ENCODE measurements at places on chromosomes 7 and 10. TPM values are rescaled to one million over a fixed set of nuclear protein-coding genes. Genes with fewer than 3 reads are reported as not detected.

The WEE2 gene
- not detected for polyA plus RNA-seq

The ZNF488 gene
- polyA plus RNA-seq, result not detected

The GPR15LG gene
- polyA plus RNA-seq, result not detected

The C10orf67 gene
- polyA plus RNA-seq, result not detected

GRCh38 chr7:44759246-44759645 lies 10.6 kb downstream of the ZMIZ2 start:
- H3K27ac ChIP-seq, result no peak overlapping the region
- no peaks in the 10 kb centered on the region for H3K27me3 ChIP-seq
- H3K36me3 ChIP-seq, result peaks cover 74% of the 10 kb centered on the region
- H3K4me3 ChIP-seq, result no peak overlapping the region
- no peak for DNase-seq
- H3K4me1 ChIP-seq, result no peaks in the 10 kb centered on the region

DNA sequence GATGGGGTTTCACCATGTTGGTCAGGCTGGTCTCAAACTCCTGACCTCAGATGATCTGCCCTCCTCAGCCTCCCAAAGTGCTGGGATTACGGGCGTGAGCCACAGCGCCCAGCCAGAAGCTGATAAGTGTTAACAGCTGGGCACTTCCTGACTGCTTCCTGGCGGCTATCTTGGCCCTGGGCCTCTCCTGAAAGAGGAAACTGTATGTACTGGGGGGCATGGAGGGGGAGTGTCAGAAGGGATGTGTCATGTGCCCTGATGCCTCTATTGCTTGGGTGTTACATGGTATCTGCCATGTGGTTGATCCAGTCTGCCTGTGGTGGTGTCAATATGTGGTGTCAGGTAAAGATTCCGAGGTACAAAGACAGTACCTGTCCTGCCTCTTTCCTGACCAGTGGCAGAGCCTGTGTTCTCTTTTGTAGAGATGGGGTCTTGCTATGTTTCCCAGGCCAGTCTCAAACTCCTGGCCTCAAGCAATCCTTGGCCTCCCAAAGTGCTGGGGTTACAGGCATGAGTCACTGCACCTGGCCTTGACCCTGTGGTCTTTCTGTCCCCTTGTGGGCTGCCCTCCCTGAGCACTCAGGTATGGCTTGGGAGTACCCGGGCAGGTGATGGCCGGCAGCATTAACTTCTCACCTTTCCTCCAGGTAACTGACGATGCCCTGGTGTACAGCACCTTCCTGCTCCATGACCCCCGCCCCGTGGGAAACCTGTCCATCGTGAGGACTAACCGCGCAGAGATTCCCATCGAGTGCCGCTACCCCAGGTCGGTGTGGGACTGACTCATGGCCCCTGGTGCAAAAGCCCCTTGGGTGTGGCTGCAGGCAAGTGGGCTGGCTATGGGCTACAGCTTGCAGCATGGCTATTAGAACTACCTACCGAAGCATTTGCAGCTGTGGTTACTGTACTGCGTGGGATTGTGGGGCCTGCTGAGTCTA lies 4.4 kb downstream of the ZP3 start:
- H3K27ac ChIP-seq, result no peak overlapping the region
- peaks cover 10% of the 10 kb centered on the region for H3K4me1 ChIP-seq
- no peaks in the 10 kb centered on the region for H3K27me3 ChIP-seq
- no peak overlapping the region for H3K4me3 ChIP-seq

DNA sequence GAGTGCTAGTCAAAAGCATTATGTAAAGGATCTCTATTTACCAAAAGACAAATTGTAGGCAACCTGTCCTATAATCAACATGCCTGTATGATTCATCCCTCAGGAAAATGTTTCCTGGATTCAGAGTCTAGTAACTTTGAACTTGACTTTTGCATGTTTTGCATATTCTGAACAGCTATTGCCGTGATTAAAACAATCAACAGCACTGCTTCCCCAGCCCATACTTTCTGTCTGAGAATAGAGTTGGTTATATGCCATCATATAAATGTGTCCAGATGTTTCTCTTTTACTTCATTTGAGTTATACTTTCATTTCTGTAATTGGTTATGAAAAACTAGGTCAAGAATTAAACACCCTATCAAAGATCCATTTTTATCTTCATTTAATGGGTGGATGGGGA lies 83.5 kb downstream of the ZMYND11 start:
- H3K36me3 ChIP-seq, result no peaks in the 10 kb centered on the region
- no peaks in the 10 kb centered on the region for H3K4me1 ChIP-seq
- no peak for DNase-seq
- no peaks in the 10 kb centered on the region for H3K27me3 ChIP-seq

DNA sequence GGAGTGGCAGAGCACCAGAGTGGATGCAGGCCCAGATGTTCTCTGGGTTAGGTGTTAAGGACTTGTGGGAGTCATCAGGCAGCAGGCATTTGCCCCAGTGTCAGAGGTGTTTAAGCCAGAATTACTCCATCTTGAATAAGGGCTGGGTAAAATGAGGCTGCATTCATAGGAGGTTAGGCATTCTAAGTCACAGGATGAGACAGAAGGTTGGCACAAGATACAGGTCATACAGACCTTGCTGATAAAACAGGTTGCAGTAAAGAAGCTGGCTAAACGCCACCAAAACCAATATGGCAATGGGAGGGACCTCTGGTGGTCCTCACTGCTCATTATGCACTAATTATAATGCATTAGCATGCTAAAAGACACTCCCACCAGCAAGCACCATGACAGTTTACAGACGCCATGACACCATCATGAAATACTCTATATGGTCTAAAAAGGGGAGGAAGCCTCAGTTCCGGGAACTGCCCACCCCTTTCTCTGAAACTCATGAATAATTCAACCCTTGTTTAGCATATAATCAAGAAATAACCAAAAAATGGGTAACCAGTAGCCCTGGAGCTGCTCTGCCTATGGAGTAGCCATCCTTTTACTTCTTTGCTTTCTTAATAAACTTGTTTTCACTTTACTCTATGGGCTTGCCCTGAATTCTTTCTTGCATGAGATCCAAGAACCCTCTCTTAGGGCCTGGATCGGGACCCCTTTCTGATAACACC lies 882 bp upstream of the LRRC61 start:
- H3K4me3 ChIP-seq, result peak overlapping the region; percentile 90
- H3K36me3 ChIP-seq, result peaks cover 3% of the 10 kb centered on the region
- peaks cover 37% of the 10 kb centered on the region for H3K4me1 ChIP-seq
- DNase-seq, result no peak

DNA sequence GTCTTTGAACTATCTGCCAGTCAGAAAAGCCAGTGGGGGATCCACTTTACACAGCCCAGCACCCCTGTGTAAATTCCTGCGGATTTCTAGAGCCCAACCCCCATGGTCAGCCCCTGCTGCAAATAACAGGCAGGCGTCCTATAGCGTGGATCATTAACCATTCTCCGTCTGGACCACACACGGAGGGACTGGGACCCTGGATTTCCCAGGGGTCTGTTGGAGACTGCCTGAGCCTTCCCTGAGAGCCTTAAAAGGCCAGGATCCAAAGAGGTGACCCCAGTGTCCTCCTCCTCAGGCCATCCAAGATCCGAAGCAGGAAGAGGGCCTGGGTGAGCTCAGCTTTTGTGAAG lies 11.2 kb upstream of the GRID1 start:
- peaks cover 3% of the 10 kb centered on the region for H3K4me1 ChIP-seq
- H3K4me3 ChIP-seq, result no peak overlapping the region
- no peak overlapping the region for H3K27ac ChIP-seq
- H3K36me3 ChIP-seq, result no peaks in the 10 kb centered on the region
- no peak for DNase-seq
- H3K27me3 ChIP-seq, result no peaks in the 10 kb centered on the region

- H3K4me3 ChIP-seq, result peak overlapping the region; percentile 31
- no peaks in the 10 kb centered on the region for H3K27me3 ChIP-seq
- H3K4me1 ChIP-seq, result peaks cover 28% of the 10 kb centered on the region
- no peaks in the 10 kb centered on the region for H3K36me3 ChIP-seq
- H3K27ac ChIP-seq, result peak overlapping the region; percentile 98
- DNase-seq, result peak; percentile 93
These were observed 152.7 kb downstream of the ANK3 start for GRCh38 chr10:60236869-60237524.

The CUTC gene
- polyA plus RNA-seq, result 41.9 TPM

- H3K27ac ChIP-seq, result no peak overlapping the region
- H3K36me3 ChIP-seq, result no peaks in the 10 kb centered on the region
- no peaks in the 10 kb centered on the region for H3K27me3 ChIP-seq
- DNase-seq, result no peak
- no peak overlapping the region for H3K4me3 ChIP-seq
These were observed 672.7 kb upstream of the FOXK1 start for GRCh38 chr7:4009211-4010060.

DNA sequence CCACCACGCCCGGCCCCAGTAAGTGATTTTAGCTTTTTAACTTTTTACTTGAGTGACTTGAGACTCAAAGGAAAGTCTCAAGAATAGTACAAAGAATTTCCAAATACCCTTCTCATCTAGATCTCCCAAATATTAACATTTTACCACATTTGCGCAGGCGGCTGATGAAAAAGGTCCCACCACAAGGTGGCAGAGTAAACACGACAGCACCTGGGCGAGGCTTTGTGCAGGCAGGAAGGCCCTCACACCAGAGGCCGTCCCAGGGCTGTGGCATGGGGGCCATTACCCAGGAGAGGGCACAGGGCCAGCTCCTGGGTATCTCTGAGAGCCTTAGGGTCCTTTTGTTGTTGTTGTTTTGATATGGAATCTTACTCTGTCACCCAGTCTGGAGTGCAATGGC lies 50.0 kb upstream of the WIPI2 start:
- DNase-seq, result peak; percentile 6
- H3K4me3 ChIP-seq, result no peak overlapping the region
- H3K27me3 ChIP-seq, result no peaks in the 10 kb centered on the region
- H3K36me3 ChIP-seq, result no peaks in the 10 kb centered on the region
- peaks cover 7% of the 10 kb centered on the region for H3K4me1 ChIP-seq
- no peak overlapping the region for H3K27ac ChIP-seq

The KNDC1 gene
- polyA plus RNA-seq, result not detected

The CALML3 gene
- not detected for polyA plus RNA-seq

- no peak overlapping the region for H3K27ac ChIP-seq
- DNase-seq, result no peak
- no peak overlapping the region for H3K4me3 ChIP-seq
- H3K27me3 ChIP-seq, result no peaks in the 10 kb centered on the region
- H3K4me1 ChIP-seq, result no peaks in the 10 kb centered on the region
These were observed 35.0 kb downstream of the PRR15 start for GRCh38 chr7:29598613-29599012.

- no peak overlapping the region for H3K27ac ChIP-seq
- no peaks in the 10 kb centered on the region for H3K27me3 ChIP-seq
- H3K4me3 ChIP-seq, result no peak overlapping the region
- H3K4me1 ChIP-seq, result no peaks in the 10 kb centered on the region
- H3K36me3 ChIP-seq, result no peaks in the 10 kb centered on the region
These were observed 16.7 kb upstream of the ABCC2 start for GRCh38 chr10:99765672-99766301.

DNA sequence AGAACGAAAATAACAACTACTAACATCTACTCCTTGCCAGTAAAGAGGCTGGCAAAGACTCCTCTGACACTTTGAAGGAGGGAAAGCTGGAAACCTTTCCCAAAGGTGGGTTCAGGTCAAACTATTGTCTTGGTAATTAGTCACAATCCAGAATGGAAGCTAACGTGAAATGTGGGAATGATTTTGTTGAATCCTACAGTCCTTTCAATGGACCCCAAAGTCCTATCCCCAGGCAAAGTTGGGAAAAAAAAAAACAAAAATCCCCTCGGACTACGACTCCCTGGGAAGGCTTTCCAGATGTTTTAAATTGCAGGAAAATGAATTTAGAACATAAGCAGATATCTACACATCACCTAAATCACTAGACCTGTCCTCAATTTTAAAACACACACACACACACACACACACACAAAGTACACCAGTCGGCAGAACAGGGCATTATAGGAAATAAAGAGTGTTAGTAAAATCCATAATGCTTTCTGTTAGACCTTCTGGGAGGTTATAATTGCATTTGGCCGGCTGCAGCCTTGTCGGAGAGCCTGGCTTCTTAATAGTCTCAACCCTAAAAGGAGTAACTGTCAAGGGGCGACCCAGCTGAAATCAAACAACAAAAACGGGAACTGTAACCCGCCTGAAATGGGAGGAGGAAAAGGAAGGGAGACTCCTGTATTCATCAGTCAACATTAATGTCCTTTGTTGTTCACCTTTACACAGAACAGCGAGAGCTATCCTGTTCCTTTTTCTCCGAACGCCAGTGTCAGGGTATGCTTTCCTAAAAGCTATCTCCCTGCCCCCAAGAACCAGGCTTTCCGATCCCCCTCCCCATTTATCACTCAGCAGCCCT lies 1.5 kb downstream of the DOCK4 start:
- H3K4me3 ChIP-seq, result peak overlapping the region; percentile 98
- no peaks in the 10 kb centered on the region for H3K36me3 ChIP-seq
- H3K4me1 ChIP-seq, result peaks cover 23% of the 10 kb centered on the region
- DNase-seq, result peak; percentile 55
- H3K27ac ChIP-seq, result peak overlapping the region; percentile 69

DNA sequence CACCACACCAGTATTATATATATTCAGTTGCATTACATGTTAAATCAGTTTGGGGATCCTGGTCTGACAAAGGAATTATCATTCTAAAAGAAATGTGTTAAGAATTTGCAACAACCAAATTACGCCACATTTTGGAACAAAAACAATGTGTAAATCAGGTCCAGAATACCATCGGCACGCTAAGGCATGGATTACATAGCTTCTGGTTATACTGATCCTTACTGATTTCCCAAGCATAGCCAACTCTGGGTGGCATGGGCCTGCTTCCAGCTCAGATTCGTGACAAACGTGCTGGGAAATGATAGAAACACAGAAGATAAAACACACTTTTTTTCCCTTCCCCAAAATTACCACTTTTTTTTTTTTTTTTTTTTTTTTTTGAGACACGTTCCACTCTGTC lies 660.0 kb downstream of the SORCS1 start:
- no peak for DNase-seq
- H3K27ac ChIP-seq, result no peak overlapping the region
- no peaks in the 10 kb centered on the region for H3K36me3 ChIP-seq
- no peak overlapping the region for H3K4me3 ChIP-seq

The IRF5 gene
- polyA plus RNA-seq, result 170 TPM

GRCh38 chr7:131533566-131534561 lies 22.6 kb downstream of the PODXL start:
- no peak overlapping the region for H3K27ac ChIP-seq
- no peaks in the 10 kb centered on the region for H3K4me1 ChIP-seq
- no peaks in the 10 kb centered on the region for H3K27me3 ChIP-seq
- DNase-seq, result no peak
- H3K4me3 ChIP-seq, result no peak overlapping the region
- no peaks in the 10 kb centered on the region for H3K36me3 ChIP-seq

The COBL gene
- polyA plus RNA-seq, result not detected

GRCh38 chr7:39399986-39400385 lies 166.2 kb upstream of the YAE1 start:
- no peaks in the 10 kb centered on the region for H3K4me1 ChIP-seq
- H3K27me3 ChIP-seq, result no peaks in the 10 kb centered on the region
- no peak overlapping the region for H3K4me3 ChIP-seq
- no peak for DNase-seq
- no peak overlapping the region for H3K27ac ChIP-seq

Data from CD14-positive monocyte (primary cell).